Mesothelial cell of epicardium (in vitro differentiated cells): ENCODE measurements at places on chromosomes 11 and 22.

GRCh38 chr11:76238551-76238950, 32.2 kb upstream of the WNT11 start:
- DNase-seq = no peak

DNA sequence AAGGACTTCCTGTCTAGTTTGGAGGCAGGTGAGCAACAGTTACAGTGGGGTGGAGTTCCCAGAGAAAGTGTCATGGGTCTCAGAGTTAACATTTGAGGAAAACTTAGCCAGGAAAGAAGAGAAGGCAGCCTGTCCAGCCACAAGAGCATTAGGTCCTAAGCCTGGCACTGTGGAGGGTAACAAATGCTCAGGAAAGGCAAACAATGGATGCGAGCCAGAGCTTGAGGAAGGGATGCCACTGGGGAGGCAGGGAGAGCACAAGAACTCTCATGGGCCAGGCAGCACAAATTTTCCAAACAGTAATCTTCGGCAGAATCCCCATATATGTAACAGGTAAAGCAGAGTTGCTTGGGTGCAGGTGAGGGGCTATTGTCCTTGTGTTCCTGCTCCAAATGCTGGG, 8.0 kb upstream of the SERPIND1 start:
- no peak for DNase-seq

GRCh38 chr11:119547511-119547910, 124.5 kb upstream of the THY1 start:
- no peak for DNase-seq

GRCh38 chr11:27129686-27130085, 89.1 kb downstream of the BBOX1 start:
- DNase-seq = no peak

DNA sequence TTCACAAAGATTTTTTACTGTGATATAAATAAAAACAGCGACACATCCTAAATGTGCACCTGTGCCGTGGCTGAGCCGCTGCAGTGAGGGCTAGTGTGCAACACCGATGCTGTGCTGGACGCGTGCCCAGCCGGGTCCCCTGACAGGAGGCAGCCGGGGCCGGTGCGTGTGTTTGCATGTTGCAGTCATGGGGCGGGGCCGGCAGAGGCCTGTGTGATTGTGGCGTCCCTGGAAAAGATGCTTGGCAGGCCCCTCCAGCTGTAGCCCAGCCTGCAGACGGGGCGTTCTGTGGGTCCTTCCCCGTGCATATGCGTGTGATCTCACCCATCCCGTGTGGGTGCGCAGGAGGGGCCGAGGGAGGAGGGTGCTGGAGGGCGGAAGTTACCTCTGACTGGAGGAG, 30.6 kb downstream of the MUC6 start:
- DNase-seq = no peak

DNA sequence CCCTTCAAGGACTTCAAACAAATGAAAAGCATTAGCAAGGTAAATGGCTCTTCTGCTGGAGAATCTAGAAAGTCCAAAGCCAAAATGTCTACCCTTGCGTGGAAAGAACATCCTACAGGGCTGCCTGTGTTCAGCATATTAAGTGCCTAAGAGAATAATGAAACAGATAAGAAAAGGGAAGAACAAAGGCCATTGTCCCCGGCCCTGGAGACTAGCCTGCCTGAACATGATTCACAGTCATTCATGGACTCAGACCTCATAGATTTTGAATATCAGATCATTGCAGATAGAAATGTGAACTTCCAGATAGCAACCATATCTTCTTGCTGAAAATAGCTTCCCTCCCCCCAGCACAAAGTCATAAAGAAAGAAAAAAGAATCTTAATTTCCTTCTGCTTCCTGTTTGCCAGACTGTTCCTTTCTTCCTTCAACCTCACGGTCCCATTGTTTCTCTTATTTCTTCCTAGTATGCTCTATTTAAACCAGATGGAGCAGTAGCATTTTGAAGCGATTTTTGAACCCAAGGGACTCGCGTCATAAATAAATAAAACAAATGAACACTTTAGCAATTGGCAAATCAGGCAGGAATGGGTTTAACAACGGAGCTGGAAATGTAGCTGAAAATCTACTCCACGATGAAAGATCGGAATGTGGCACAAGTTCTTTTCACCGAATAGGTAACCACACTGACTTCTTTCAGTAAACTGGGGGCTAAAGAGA, 408.2 kb upstream of the CCDC90B start:
- no peak for DNase-seq

DNA sequence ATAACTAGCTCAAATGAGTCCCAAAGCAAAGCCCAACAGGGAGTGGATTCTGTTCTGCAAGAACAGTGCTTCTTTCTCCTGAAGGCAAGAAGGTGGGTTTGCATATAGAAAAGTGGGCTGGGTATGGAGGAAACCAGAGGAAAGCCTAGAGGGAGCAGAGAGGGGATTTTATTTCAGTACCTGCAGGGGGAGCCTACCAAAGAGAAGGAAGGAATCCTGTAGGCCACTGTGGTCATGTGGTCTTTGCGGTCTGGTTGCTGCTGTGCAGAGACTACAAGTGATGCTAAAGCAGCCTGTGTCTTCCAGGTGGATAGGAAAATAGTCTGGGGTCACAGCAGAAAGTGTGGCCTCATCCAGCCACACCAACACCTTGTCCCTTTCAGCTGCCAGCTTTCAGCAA, 33.2 kb upstream of the ZBTB16 start:
- DNase-seq = no peak

DNA sequence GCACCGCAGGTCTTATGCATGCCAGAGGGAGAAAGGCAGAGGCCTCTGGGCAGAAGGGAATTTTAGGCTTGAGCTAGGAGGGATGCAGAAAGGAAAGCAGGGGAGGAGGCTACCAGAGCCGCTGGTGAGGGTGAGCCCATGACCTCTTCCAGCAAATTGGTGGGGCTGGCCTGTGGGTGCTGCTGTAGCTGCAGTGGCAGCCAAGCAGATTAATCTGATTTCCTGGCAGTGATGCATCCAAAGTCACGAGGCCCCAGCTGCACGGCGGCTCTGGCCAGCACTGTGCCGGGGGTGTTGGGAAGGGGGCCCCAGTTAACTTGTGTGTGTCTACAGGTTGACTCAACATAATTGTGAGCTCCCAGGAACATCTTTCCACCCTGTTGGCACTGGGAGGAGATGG, 41.4 kb upstream of the B3GAT1 start:
- no peak for DNase-seq

DNA sequence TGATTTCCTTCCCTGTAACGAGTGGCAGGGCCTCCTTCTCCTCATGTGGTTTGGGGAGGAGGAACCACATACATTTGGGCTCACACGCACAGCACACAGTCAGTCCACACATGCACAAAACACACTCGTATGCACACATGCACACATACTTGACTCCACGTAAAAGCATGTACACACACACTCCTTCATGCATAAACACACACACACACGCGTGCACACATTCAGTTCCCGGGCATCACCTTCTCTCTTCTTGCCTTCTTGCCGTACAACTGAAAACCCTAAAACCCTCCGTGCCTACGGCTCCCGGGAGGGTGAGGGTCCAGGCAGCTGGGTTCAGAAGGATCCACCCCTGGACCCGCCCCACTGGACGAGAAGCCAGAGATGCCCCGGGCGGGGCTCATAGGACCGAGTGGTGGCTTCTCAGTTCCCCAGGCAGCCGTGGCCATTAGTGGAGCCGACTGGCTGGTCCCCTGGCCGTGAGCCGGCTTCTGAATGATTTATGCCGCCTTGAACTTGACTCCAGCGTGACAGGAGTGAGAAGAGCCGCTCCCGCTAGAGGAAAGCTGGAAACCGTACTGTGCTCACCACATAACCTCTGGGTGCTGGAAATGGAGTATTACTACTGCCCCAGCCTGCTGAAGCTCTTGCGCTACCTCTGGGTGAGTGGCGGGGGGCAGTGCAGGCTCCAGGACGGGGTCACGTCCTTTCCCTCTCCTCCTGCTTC, 117.4 kb downstream of the KIAA1671 start:
- no peak for DNase-seq

DNA sequence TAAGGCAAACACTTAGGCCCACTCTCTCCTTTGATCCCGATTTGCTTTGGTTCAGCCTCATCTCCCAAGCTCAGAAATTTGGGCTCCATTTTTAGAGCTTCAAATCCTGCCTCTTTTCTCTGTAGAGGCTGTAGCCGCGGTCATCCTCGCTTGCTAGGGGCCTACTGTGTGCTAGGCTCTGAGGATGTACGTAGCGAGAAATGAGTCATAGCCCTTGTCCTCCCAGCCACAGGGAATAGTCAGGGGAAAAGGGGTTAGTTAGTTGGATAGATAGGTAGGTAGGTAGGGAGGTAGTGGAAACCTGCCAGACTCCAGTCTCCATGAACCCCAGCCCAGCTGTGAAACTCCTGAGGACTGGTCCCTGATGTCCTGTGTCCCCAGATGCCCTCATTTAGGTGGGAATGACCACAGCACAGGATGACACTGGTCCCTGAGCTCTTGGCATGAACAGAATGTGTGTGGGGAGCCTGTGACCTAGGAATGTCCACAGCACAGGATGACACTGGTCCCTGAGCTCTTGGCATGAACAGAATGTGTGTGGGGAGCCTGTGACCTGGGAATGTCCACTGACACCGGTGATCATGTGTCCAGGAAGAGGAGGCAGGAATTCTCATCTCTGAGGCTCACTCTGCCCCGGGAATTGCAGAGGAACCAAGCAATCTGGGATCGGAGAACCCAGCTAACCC, 21.4 kb upstream of the HMOX1 start:
- no peak for DNase-seq
